ENCODE measurements at places on chromosomes 2 and 18. TPM values are rescaled to one million over a fixed set of nuclear protein-coding genes. Genes with fewer than 3 reads are reported as not detected.

The MARCHF4 gene
- polyA plus RNA-seq = not detected

The GALNT5 gene
- polyA plus RNA-seq = 3.9 TPM

The KCNE4 gene
- 3.6 TPM for polyA plus RNA-seq

The POMC gene
- 1.3 TPM for polyA plus RNA-seq

The FOXD4L1 gene
- not detected for polyA plus RNA-seq

The CNTNAP5 gene
- polyA plus RNA-seq = 0.14 TPM

The KATNAL2 gene
- 8.0 TPM for polyA plus RNA-seq

The EGR4 gene
- not detected for polyA plus RNA-seq

The C2orf80 gene
- polyA plus RNA-seq = not detected

The OSBPL1A gene
- polyA plus RNA-seq = 67.6 TPM

The SERPINB4 gene
- not detected for polyA plus RNA-seq

The DSG4 gene
- not detected for polyA plus RNA-seq

The PID1 gene
- polyA plus RNA-seq = 39.7 TPM

The TMEM185B gene
- 17.4 TPM for polyA plus RNA-seq

The HEATR5B gene
- polyA plus RNA-seq = 16.7 TPM

The SPR gene
- not detected for polyA plus RNA-seq

The SKOR2 gene
- not detected for polyA plus RNA-seq

The IWS1 gene
- 54.9 TPM for polyA plus RNA-seq

The POTEJ gene
- polyA plus RNA-seq = not detected

The RGPD3 gene
- polyA plus RNA-seq = not detected

The LTBP1 gene
- polyA plus RNA-seq = 95.4 TPM

The CD207 gene
- not detected for polyA plus RNA-seq

The GRB14 gene
- not detected for polyA plus RNA-seq

The ACMSD gene
- polyA plus RNA-seq = not detected

The PTPRN gene
- polyA plus RNA-seq = not detected

The FKBP1B gene
- 2.6 TPM for polyA plus RNA-seq

The NT5C1B gene
- polyA plus RNA-seq = 0.23 TPM

The CCBE1 gene
- 5.8 TPM for polyA plus RNA-seq

The GKN2 gene
- polyA plus RNA-seq = not detected

The SPOPL gene
- polyA plus RNA-seq = 14.8 TPM

The KIAA2012 gene
- 0.25 TPM for polyA plus RNA-seq

The DSC2 gene
- polyA plus RNA-seq = 7.1 TPM

The HADHA gene
- polyA plus RNA-seq = 217 TPM

The ASB18 gene
- polyA plus RNA-seq = 9.4 TPM

The POTEF gene
- not detected for polyA plus RNA-seq

The MAP4K4 gene
- polyA plus RNA-seq = 104 TPM

The RAX gene
- not detected for polyA plus RNA-seq

The RAPGEF4 gene
- polyA plus RNA-seq = 4.6 TPM

The SH2D6 gene
- polyA plus RNA-seq = 0.21 TPM

The INHBB gene
- 0.96 TPM for polyA plus RNA-seq

The EVX2 gene
- not detected for polyA plus RNA-seq

The C2orf78 gene
- not detected for polyA plus RNA-seq

The CFAP210 gene
- 0.22 TPM for polyA plus RNA-seq

The KIF1A gene
- 2.4 TPM for polyA plus RNA-seq

Data from muscle of arm (tissue), 14 donors.